ENCODE measurements at places on chromosomes 7 and 10. TPM values are rescaled to one million over a fixed set of nuclear protein-coding genes. Genes with fewer than 3 reads are reported as not detected.

AOC1 gene
- polyA plus RNA-seq: 0.27 TPM

TRIM73 gene
- 9.9 TPM for polyA plus RNA-seq

ANXA8 gene
- polyA plus RNA-seq: not detected

SMO gene
- 27.9 TPM for polyA plus RNA-seq

SFMBT2 gene
- 15.8 TPM for polyA plus RNA-seq

CFAP43 gene
- polyA plus RNA-seq: 15.7 TPM

HPS1 gene
- 44.3 TPM for polyA plus RNA-seq

PTTG1IP2 gene
- polyA plus RNA-seq: not detected

SORBS1 gene
- polyA plus RNA-seq: 97.5 TPM

GRID2IP gene
- 1.2 TPM for polyA plus RNA-seq

C10orf62 gene
- not detected for polyA plus RNA-seq

AGR3 gene
- 1.4 TPM for polyA plus RNA-seq

WNT8B gene
- polyA plus RNA-seq: 0.32 TPM

VAX1 gene
- not detected for polyA plus RNA-seq

PAX4 gene
- not detected for polyA plus RNA-seq

ACSL5 gene
- polyA plus RNA-seq: 3.7 TPM

HBP1 gene
- 47.6 TPM for polyA plus RNA-seq

GNGT1 gene
- polyA plus RNA-seq: not detected

HABP2 gene
- 0.17 TPM for polyA plus RNA-seq

Measured in spinal cord (tissue), 10 donors.